ENCODE measurements at places on chromosomes 11 and 22.

- DNase-seq: no peak
These were observed 13.4 kb downstream of the CTR9 start for GRCh38 chr11:10764412-10764811.

DNA sequence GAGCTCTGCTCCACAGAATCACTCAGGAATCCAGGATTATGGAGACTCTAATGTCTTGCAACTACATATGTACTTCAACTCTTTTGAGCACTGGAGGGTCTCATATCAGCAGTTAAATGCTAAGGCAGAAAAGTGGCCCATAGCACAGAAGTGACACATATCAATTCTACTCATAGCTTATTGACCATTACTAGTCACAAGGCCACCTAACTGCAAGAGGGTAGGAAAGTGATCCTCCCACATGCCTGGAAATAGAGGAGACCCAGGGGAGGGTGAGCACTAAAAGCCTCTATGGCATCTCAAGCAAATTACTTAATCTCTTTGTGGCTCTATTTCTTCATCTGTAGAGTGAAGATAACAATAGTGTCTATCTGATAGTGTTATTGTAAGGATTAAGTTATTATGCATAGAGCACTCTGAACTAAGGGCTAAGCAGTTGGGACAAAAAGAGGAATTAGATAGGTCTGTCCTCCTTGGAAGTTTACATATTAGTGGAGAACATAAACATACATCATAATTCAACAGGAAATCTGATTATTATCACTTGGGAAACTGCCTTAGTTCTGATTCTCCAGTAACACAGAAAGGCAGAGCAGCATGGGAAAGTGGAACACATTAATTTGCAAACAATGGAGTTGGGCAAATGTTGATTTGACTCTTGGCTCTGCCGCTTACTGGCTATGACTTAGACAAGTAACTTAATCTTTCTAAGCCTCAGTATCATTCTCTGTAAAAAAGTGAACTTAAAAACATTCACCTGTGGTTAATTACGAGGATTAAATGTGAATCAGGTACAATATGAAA lies 25.1 kb upstream of the USP47 start:
- no peak for DNase-seq

GRCh38 chr11:7949934-7950333 lies 8.4 kb upstream of the OR10A3 start:
- DNase-seq: no peak

DNA sequence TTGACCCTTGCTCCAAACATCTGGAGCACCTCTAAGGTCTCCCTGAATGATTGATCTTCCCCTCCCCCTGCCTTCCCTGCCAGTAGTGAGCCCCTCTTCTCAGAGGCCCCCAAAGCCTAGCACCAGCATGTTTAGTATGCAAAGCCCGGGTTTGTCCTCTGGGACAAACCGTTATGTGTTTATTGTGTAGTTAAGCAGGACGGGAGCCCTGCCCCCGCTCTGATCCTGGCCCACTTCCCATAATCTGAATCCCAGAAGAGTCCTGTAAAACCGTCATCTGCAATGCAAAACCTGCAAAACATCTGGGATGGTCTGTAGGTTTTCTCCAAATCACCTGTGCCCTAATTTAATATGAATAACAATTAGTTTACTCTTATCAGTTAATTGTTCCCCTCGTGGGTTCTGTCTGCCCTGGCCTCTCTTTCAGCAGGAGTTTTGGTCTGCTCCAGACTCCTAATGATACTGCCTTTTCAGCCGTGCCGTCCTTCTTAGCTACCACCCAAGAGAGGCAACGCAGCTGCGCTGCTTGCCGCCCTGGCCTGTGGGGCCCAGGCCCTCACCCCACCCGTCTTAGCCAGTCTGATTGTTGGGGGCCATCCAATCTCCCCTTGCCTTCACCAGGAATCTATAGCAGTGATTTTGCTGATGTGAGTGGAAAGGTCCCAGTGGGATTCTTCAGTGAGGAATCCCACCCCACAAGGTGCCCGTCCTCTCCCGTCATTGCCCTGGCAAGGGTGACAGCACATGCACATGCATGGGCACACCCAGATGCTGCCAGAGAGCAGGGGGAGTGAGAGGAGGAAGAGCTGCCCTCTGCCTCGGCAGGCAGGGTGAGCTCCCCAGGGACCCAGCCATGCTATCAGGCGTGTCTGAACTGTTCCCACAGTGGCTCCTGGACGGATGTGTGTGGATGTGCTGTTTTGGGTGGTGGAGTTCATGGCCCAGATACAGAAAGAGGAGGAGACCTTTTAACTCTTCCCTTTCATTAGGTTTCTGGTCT lies 3.0 kb upstream of the B3GAT1 start:
- DNase-seq: no peak

DNA sequence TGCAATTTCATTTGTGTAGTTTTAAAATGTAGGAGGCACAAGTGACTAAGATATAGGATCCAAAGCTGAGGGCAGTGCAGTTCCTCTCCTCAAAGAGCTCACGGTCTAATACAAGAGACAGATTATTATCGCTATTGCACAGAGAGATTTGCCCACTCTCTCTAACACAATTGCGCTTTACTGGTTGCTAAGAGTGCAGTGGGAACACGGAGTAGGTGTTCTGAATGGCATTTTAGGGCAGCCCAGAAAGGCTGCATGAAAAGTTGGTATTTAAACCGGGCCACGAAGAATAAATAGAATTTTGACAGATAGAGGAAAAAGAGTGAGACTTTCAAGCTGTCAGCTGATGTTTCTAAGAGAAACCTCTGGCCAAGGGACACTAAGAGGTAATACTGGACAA lies 79.5 kb downstream of the BLID start:
- DNase-seq: no peak

GRCh38 chr11:114309517-114309916 lies 13.3 kb downstream of the NNMT start:
- no peak for DNase-seq

Data from sigmoid colon (tissue), 7 donors.